ENCODE measurements at places on chromosomes 16 and 17.

- no peak for DNase-seq
Measured at GRCh38 chr17:43315369-43315768, 81.6 kb upstream of the RNU2-1 start.

DNA sequence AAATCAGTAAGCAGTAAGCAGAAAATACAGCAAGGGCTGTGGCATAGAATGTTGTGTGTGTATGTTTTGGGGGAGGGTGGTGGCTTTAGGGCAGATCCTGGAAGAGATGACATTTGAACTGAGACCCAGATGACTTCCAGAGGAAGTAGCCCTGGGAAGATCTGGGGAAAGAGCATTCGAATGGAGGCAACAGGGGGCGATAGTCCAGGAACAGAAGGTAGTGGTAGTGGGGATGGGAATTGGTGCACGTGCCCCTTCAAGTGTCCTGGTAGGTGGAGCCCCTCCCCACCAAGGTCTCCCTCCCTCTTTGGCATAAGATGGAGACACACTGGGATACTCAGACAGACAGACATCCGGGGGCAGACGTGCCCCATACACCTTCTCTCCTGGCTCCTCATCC lies 14.1 kb downstream of the ARHGEF15 start:
- DNase-seq, result no peak

DNA sequence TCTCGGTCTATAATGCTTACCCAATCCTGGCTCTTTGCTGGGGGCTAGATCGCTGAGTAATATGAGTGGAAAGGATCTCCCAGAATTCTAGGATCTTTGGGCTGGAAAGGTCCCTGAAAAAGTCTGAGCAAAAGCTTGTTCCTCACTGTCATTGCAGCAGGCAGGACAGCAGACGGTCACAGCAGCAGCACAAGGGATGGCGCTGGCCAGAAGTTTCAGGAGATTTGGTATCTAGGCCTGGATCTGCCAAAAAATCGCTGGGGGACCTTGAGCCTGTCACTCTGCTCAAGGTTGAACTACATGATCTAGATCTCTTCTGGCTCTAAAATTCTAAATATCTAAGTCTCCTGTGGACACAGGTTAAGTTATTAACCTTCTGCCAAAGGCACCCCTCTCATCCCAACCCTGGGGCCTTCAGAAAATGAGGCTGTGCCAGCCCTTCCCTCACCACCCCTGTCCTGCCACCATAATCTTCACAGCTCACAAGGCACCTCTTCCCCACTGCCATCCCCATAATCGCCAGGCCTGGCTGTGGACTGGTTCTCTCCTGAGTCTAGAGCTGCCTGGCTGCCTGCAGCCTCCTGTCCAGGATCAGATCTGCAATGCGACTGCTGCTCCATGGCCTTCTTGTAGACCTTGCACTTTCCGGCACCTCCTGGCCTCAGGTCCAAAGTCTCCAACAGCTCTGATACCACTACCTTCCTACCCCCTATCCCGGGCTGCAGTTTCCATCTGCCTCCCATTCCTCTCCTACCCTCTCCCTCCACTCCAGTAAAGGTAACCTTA lies 10.2 kb downstream of the MYO18A start:
- DNase-seq, result no peak

GRCh38 chr17:10613775-10614513 lies 43.2 kb downstream of the MYH3 start:
- DNase-seq, result peak; percentile 13

DNA sequence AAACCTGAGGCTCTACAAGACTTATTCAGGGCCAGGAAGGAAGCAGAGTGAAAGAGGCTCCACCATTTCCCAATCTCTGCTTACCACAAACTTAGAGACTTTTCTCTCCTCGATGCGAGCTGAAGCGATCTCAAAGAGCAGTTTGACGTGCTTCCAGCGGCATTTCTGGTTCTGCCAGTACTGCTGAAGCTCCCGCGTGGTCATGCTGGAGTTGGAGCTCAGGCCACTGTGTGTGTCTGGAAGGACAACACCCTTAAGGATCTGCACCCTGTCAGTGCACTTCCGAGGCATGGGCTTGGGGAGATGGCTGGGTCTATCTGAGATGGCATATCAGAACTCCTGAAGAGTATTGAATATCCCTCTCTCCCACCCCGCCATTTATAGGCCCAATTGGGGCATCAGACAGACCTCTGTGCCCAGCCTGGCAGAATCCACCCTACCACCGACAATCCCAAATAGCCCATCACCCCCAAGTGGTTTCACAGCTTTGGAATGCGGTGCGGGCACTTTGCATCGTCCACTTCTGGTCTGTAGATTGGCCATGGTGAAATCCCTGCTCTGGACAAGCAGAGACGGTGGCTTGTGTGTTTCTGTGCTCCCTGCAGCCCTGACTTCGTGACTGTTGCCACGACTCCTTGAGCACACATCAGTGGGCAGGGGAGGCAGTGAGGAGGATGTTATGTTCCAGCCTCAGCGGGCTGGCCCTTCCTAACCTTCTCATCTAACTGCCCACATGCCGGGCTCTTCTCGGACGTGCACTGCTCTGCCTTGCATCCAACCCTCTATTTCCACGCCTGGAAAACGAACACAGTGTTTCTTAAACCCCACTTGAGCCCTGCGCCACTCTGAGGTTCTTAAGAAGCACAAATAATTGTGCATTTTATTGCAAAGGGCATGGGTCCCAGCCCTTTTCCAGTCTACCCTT lies 5.2 kb downstream of the SNX20 start:
- no peak for DNase-seq
